Stimulated activated naive CD8-positive, alpha-beta T cell treated with anti-CD3 and anti-CD28 coated beads, Interleukin-15, amount 100 ng/mL, for 72 hours (primary cell): ENCODE measurements at places on chromosomes 12 and 14.

- DNase-seq: no peak
Measured at GRCh38 chr12:70721216-70721615, 84.0 kb upstream of the PTPRB start.

DNA sequence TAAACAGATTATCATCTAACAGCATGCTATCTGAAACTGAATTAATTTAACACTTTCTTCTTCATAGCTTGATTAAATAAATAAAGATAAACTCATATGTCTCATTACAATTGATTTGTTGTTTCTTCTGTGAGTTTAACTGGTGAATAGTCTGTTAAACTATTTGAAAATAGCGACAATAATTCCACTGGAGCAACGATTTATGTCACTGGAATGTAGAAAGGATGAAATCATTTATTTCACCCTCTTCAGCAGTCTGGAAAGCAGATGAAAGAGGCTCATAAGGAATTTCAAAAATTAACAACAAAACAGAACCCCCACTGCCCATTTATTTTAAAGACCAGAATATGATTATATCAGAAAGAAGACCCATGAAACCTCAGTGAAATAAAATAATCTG, 1165.1 kb upstream of the USP15 start:
- no peak for DNase-seq

GRCh38 chr12:14171106-14171505, 189.7 kb upstream of the GRIN2B start:
- DNase-seq: no peak

GRCh38 chr12:4736091-4736490, 15.9 kb downstream of the GALNT8 start:
- DNase-seq: no peak

- DNase-seq: no peak
Measured at GRCh38 chr12:81815611-81816010, 56.5 kb upstream of the PPFIA2 start.

- DNase-seq: no peak
Measured at GRCh38 chr14:86897224-86897623, 1095.8 kb downstream of the GALC start.

GRCh38 chr12:30448038-30448437, 247.6 kb downstream of the IPO8 start:
- no peak for DNase-seq

DNA sequence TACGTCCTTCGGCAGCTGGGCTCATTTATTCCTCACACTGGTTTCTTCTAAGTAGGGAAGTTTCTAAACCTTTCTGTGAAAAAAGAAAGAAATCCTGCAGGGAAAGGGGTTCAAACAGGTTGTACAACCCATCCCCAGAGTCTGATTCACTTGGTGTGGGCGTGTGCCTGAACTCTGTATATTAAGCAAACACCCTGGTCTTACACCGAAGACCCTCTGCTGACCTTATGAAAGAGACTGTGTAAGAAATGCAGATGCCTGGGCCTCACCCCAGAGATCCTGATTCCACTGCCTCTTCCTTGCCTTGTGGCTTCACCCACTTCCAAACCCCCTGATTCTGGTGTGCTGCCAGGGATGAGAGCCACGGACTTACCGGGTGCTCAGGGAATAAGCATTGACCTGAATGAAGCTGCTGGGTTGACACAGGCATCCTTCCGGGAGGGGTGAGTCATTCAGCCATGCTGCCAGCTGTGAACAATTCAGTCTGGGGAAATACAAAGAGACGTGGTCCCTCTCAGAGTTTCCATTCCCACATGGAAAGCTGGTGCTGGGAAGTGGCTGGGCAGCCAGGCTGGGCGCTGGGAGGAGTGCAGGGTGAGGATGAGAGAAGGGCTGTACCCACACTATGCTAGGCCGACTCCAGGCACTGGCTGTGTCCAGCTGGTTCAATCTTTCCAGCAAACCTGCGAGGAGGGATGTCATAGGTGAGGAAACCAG, 26.5 kb upstream of the ACTN1 start:
- no peak for DNase-seq

DNA sequence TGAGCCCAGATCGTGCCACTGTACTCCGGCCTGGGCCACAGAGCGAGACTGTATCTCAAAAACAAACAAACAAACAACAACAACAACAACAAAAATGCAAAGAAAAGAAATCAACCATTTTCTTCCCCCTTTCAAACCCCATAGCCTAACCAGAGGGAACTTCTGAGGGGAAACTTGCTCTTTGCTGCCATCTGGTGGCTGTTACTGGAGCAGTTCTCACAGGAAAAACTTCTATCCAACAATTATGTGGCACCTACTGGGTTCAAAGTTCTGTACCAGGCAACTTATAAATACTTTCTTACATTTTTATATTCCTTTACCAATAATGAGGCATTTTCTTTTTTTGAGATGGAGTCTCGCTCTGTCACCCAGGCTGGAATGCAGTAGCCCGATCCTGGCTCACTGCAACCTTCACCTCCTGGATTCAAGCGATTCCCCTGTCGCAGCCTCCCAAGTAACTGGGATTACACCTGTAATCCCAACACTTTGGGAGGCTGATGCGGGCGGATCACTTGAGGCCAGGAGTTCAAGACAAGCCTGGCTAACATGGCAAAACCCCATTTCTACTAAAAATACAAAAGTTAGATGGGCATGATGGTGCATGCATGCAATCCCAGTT, 50.9 kb upstream of the BICDL1 start:
- peak; percentile 53 for DNase-seq

DNA sequence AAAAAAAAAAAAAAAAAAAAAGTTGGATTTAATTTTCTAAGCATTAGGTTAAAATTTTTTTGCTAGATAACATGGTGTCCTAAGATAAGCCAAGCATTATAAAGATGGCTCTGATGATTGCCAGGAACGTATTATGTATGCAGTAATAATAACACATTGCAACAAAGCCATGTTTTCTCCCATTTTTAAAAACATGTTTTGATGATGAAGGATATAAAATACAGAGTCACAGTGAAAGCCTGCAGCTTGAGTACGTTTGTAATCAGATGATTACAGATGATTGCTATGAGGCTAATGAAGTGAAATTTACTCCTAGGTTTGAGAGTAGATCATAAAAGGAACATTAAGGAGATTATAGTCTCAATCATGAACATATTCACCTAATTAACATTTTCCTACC, 13.3 kb upstream of the WDR89 start:
- no peak for DNase-seq

DNA sequence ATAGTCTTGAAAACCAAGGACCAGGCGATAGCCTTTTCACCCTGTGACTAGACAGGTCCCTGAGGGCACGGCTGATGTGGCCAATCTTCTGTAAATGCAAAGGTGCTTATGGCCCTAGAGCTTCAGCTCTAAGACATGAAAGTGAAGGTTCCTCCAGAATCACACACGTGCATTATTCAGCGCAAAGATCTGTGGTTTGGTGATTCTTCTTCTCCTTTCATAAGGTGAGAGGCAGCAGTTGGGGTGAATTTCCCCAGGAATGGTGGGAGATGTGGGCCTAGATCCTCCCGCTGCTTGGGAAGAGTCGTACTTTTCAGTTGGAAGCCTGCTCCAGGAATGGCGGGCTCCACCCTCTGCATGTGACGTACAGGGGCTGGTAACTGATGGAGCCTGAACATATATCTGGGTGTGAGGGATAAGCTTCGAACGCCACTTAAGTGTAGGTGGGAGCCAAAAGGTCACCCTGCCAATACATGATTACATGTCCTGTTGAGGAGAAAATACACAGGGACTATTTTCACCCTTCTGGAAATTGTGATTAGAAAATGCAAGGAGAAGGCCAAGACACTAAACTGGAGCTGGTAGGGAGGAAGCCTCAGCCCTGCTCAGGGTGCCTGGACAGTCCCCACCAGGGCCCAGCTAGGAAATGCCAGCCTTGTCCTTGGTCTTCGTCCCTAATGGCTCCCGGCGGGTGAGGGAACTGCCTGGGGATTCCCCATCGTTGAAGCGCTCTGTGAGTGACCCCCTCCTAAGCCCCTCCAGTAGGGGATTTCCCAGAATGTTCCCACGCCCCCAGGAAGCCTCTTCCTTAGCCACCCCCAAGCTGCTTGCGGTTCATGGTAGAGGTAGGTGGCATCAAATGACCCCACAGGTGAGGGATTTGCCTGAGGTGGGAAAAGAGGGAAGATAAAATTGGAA, 17.6 kb downstream of the BATF start:
- DNase-seq: peak; percentile 36

GRCh38 chr14:68157971-68158371, 338.4 kb downstream of the RAD51B start:
- no peak for DNase-seq

DNA sequence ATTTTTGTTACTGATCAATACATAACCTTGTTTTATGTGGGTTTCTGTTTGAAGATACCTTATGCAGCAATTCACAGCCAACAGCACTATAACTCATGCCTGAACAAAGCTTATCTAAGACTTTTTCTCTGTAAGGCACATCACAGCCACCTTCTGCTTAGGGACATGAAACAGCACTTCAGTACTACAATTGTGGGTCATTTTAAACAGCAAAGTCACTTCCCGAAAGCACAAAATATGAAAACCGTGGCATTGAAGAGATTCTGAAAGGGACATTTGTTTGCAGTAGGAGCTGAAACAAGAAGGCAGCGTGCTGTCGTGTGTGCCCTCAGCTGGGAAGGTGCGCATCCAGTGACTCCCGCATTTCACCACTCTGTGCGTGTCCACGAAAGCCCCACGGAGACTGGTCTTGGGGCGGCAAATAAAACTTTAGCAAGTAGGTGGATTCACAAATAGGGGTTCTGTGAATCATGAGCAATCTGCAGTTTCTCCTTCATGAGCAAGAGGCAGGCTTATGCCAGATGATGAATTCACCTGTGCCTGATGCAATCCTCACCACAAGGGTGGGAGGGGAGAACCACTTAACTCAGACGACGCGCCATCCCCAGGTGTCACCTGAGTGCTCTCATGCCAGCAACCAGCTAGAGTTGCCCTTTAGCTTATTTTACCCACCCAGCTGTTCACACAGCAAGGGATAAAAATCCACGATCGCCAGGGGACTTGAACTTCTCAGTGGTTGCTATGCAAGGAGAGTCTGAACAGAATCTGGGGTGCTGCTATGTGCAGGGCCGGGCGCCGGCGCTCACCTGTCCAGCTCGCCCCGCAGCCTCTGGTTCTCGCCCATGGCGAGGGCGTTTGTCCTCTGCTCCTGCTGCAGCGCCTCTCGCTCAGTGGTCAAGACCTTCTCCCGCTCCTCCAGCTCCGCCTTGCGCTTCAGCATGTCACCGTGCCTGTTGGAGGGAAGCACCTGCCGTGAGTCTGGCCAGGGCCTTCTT, 54.9 kb upstream of the GPR68 start:
- DNase-seq: peak; percentile 39

DNA sequence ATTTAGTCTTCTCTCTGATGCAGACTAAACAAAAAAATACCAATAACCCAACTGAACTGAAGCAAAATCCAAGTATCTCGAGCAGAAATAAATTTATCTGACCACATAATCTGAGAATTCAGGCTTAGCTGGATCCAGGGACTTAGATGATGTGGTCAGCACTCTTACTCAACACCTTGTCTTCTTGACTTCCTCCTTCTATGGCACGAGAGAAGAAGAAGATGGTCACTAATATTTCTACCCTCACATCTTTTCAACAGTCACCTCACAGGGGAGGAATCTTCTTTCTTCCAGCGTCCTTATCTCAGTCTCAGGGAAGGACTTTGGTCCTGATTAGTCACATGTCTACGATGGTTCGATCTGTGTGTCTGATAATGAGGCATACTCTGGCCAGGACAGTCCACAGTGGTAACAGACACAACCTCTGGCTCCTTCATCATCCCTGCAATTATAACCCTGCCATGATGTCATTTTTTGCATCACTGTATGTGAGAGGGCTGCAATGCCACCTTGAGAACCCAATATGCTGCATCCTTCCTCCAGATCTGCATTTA, 15.8 kb downstream of the RGS6 start:
- DNase-seq: no peak

- DNase-seq: no peak
Measured at GRCh38 chr12:132496710-132497109, 6.8 kb downstream of the FBRSL1 start.

DNA sequence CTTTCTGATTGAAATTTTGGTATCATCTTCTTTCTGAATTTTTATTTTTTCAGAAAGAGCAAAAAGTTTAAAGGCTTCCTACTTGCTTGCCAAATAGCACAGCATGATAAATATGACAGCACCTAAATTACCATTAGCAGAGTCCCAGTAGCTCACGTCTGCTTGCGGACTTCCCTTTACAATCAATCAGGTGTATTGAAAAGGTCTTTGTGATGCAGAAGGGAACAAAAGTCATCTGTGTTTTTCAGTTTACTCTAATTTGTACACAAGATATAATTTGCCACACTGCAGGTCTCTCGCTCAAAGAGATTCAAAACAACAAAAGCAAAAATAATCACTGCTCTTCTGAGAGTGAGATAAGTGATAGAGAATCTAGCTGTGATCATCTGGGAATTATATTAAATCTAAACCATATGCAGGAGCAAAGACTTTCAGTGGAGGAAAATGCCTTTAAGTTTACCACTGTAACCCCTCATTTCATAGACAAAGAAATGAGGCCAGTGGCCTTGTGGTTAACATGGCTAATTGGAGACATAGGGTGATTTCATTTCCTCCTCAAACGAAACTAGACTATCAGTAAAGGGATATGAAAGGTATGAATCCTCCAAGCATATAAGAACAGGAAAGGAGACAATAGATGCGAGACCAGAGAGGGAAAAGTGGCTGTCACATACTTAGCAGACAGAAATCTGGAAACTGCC, 240.8 kb upstream of the TMPO start:
- no peak for DNase-seq

- no peak for DNase-seq
Measured at GRCh38 chr12:109461846-109462756, 15.0 kb downstream of the KCTD10 start.
